ENCODE measurements at places on chromosomes 4 and X.
A peak's percentile ranks its signal among the peaks of the same experiment; 100 is the strongest.

- no peak for DNase-seq
Observed at GRCh38 chr4:178778496-178778895, 1336.3 kb upstream of the AGA start.

- DNase-seq = no peak
Observed at GRCh38 chrX:155231163-155231562, 14.9 kb downstream of the VBP1 start.

GRCh38 chr4:78748381-78748780 lies 27.8 kb upstream of the BMP2K start:
- no peak for DNase-seq

DNA sequence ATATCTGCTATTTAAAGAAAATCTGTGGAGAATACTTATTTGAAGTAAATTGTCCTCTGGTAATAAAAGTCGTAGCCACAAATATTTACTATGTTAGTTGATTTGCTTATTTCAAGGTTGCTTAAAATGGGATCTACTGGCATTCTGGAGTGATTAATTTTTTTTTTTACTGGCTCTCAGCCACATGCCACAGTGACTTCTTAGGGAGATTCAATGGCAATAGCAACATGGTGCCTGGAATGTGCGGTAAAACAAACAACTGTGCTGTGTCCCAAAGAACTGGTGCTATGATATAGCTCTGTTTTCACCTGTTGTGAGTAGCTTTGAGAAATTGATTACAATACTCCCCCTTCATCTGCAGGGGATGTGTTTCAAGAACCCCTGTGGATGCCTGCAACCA lies 324.3 kb downstream of the GPAT3 start:
- no peak for DNase-seq

DNA sequence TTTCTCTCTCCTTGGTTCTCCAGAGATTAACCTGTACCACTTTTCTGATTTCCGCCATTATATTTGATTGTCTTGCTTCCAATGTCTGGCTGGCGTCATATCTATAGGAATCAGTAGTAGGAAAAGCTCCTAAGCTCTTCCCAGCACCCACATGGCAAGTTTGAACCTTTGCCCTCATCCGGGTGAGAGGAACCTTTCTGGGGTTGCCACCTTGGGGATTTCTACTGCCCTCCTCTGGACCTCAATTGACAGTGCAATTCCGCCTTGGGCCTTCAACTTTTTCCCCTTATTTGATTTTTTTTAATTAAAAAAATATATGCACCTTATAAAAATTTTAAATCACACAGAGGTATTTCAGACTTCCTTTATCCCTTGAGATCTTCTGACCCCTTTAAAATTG lies 2.0 kb upstream of the CXorf66 start:
- DNase-seq = no peak

DNA sequence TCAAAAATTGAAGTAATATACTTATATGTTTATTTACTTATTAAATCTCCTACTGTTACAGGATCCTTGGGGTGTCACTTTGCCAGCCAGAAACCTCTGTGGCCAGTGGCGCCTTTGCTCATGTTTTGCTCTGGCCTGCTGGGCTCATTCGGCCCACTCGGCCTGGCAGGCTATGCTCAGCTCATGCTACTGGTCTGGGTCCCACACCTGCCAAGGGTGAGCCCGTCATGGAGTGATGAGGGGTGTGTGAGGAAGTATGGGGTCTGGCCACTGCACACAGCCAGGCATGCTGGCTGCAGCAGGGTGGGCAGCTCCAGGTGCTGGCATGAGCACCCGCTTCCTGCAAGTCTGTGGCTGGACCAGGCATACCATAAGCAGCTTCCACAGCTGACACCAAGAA lies 25.1 kb downstream of the ADH7 start:
- no peak for DNase-seq

DNA sequence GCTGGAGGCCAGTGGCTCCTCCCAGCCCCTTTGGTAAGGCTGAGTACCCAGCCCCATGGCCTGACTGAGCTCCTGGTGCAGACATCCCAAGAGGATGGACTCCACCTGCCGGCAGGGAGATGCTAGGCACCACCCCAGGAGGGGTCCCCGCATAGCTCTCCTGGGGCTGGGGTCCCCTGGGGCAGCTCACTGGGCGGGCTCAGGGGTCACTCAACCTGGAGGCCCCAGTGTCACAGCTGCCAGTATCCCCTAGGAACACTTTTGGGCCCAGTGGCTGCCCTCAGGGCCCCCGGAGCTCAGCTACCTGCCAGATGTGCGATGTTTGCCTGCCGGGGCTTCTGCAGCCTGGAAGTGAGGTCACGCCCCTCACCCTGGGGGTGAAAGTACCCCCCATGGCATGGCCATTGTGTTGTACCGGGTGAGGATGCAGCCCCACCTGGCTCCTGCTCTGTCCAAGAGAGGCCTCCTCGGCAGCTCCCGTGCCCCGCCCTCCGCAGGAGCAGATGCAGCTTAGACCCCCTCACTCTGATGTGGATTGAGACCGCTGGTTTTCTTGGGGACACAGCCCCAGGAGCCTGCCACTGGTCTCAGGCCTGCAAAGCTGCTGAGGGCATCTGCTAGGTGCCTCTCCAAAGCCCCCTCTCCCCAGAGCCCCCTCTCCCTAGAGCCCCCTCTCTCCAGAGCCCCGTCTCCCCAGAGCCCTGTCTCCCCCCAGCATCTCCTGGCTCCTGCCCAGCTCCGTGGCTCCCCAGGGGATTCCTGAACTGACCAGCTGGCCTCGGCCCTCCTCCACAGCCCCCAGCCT lies 6.7 kb upstream of the HGFAC start:
- DNase-seq = no peak

DNA sequence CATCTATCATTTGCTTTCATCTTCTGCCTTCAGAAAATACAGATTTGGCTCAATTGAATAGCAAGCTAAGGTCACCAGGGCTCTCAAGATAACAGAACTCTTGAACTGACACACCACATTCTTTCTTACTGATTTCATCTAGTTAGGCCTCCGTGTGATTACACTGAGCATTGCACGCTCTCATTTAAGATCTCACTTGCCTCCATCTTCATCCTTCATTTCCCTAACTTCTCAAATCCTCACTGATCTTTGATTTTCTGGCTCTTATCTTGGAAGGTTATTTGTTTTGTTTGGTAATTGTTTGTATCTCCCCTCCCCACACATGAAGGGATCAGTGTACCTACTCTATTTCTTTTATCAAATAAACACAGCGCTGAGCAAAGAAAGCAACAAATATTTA lies 47.7 kb downstream of the MANBA start:
- DNase-seq = no peak

- DNase-seq = no peak
Observed at GRCh38 chr4:601612-602558, 23.5 kb upstream of the PDE6B start.

DNA sequence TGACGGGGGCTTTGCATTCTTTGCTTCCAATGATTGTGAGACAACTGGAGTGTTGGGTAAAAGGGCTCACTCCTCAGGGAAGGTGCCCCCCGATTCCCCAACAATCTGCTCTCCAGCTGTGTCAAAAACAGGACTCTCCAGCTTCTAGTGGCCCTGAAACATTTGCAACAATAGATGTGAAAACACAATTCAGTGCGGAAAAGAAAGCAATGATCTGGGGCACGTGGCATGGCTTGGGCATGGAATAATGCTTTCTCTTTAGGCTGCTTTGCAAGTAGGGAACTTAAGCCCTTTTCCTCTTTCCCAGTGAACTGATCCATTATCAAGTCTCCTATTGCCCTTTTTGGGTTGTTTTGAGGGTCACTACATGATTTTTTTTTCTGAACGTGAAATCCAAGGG lies 239.9 kb downstream of the C4orf33 start:
- DNase-seq = no peak

GRCh38 chr4:165059386-165059785 lies 5.7 kb downstream of the TRIM75 start:
- no peak for DNase-seq

- no peak for DNase-seq
Observed at GRCh38 chr4:155388162-155388561, 11.4 kb upstream of the MAP9 start.

DNA sequence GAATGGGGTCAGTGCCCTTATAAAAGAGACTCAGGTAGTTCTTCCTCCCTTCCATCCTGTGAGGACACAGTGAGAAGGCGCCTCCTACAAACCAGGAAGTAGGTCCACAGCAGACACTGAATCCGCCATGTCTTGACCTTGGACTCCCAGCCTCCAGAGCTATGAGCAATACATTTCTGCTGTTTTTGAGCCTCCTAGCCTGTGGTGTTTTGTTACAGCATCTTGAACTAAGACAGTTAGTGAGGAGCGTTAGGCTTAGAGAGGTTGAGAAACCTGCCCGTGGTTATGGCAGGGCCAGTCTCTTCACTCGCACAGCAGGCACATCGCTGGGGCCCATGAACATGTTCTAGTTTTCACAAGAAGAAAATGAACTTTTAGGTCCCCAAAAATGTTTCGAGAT lies 19.7 kb downstream of the SHROOM2 start:
- no peak for DNase-seq

- DNase-seq = no peak
Observed at GRCh38 chrX:148070504-148070877, 89.4 kb downstream of the FMR1NB start.

DNA sequence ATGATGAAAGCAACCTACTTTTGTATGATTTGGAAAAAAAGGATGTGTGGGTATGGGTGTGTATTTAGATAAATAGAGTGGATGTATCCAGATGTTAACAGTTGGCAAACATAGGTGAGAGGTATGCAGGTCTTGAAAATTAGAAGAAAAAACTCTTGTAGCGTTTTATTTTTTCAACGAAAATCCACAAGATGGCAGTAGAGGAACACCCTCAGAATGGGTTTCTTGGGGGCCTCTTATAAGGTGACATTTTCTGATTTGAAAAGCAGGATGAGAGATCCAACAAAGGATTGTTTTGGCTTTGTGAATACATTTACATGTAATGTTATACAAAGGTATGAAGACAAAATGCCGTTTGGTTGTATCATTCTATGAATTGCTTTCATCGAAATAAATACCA lies 68.3 kb downstream of the FMR1NB start:
- no peak for DNase-seq

DNA sequence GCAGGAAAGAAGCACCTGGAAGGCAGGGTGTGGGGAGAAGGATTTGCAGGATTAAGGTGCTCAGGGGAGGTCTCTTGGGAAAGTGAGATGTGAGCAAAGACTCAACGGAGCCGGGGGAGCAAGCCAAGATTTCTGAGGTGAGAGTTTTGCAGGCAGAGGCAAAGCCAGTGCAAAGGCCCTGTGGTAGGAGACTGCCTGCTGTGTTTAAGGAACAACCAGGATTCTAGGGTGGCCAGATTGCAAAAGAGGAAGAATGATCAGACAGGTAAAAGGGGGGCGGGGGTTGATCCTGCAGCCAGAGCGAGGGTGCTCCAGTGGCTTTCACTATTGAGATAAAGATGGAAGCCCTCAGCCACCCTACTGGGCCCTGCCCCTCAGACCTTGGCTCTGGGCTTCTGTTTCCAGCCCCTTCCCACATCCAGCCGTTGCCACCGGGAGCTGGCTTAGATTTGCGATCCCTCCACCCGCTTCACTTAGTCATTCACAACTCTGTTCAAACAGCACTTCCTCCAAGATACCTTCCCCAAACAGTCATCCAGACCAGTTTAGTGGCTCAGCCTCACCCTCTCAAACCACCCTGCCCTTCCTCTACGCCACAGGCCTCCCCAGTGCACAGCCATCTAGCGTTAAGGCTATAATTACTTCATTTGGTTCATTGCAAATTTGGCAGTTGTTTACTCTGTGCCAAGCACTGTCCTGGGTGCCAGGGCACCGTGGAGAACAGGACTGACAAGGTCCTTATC lies 23.3 kb upstream of the BCOR start:
- DNase-seq = no peak

DNA sequence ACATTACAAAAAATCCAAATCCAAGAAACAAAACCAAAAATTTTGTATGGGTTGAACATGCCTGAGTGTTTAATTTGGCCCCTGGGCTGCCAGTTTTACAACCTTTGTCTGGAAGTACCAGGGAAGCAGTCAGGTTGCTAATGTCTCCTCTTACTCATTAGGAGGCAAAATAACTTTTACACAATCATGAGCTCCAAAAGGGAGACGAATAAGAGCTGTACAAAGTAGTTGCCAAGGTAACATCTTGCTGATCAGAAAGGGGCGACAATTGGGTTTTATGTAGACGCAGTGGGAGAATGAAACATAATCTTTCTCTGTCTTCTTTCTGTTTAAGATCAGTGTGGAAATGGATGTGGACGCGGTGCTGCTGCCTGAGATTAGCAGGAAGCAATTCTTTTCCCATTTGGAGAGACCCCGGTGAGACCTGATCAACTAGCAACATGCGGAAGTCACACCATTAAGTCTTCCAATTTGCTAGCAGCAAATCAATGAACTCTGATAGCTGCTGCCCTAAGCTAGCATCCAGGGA lies 90.7 kb upstream of the IGFBP7 start:
- DNase-seq = no peak

- no peak for DNase-seq
Observed at GRCh38 chr4:181272422-181272821, 970.8 kb upstream of the TENM3 start.

GRCh38 chr4:33063241-33063640 lies 2343.1 kb downstream of the PCDH7 start:
- no peak for DNase-seq

- DNase-seq = no peak
Observed at GRCh38 chrX:115652221-115652620, 91.2 kb downstream of the PLS3 start.

DNA sequence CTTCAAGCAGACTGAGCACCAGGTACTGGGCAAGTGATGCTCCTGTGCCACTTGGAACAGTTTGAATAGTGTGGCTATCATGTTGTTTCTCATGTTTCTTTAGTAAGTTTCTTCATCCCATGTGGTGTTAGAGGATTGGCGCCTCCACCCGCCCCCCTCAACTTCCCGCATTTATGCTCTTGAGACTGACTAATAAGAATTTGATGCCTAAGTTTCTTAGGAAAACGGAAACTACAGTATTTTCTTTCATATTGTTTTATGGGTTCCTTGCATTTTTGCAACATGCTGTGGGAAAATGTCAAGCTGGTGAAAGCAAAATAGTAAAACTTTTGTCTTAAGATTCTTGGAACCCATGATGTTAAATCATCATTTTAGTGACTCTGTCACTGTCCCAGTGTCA lies 101.2 kb upstream of the SLC4A4 start:
- DNase-seq = no peak

- DNase-seq = no peak
Observed at GRCh38 chrX:31333165-31333831, 261.5 kb upstream of the FTHL17 start.

- DNase-seq = peak; percentile 77
Observed at GRCh38 chrX:48917139-48918001, 1.5 kb downstream of the PIM2 start.

GRCh38 chrX:100328351-100328750 lies 81.7 kb downstream of the PCDH19 start:
- no peak for DNase-seq
